ENCODE measurements at places on chromosomes 3 and 15. TPM values are rescaled to one million over a fixed set of nuclear protein-coding genes. Genes with fewer than 3 reads are reported as not detected.

DNA sequence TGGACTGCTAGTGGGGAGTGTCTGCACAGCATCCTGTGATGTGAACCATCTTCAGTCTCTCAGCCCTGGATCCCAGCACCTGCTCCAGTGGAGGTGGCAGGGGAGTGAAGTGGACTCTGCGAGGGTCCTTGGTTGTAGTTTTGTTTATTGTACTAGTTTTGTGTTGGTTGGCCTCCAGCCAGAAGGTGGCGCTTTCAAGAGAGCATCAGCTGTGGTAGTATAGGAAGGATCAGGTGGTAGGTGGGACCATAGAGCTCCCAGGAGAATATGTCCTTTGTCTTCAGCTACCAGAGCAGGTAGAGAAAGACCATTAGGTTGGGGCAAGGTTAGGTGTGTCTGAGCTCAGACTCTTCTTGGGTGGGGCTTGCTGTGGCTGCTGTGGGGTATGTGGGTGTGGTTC, 20.9 kb downstream of the NEK11 start:
- DNase-seq, result no peak

GRCh38 chr3:18679238-18679637, 254.1 kb upstream of the SATB1 start:
- no peak for DNase-seq

DNA sequence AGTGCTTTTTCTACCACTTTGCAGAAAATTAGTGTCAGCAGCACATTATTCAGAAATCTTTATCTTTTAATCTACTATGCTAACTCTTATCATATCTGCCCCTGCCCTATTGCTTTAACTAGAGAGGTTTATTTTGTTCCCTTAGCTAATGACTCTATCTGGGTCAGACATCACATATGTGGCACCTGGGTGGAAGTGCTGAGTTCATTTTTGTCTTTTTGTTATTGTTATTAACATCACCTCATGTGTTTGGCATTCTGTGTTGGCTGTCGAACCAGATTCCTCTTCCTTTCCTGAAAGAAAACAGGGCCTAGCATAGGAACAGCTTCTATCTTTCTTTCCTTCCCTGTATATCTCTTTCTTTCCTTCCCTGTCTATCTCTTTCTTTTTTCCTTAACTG, 100.7 kb downstream of the RBMS3 start:
- DNase-seq, result no peak

Gene MUC20
- not detected for total RNA-seq

- no peak for DNase-seq
Measured at GRCh38 chr15:94882071-94882712, 650.8 kb downstream of the MCTP2 start.

Gene C3orf38
- 12.6 TPM for total RNA-seq

Gene RPP14
- 16.3 TPM for total RNA-seq

Gene MED12L
- total RNA-seq, result not detected

DNA sequence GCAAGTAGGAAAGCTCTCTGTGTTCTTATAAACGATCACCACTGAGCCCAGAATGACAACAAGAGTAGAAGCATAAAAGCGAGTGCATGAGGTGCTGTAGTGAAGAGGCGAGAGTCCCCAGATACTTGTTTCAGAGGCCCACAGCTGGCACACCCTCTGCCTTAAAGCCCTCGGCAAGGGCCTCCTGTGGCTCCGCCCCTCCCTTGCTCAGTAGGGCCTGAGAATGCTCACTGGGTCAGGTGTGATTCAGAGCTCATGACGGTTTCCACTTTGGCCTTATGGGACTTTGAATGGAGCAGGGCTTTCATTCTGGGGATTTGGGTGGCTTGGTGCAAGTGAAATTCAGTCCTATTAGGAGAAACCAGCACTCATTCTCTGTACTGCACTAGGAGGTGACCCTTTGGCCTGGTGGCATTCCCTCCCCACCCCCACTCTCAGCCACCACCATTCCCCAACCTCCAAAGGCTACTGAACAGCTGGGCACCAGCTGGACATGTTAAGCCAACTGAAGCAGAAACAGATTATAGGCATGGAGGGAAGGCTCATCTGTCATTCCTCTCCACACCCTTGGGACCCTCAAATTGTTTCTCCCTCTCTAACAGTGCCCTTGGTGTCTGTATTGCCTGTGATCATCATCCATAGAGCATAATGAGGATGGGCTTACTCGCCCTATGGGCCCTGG, 109.6 kb upstream of the CTDSPL start:
- no peak for DNase-seq

GRCh38 chr3:157574531-157574930, 71.3 kb upstream of the VEPH1 start:
- no peak for DNase-seq

GRCh38 chr15:74489518-74490338, 28.8 kb upstream of the UBL7 start:
- DNase-seq, result peak; percentile 50

Gene NSMCE3
- total RNA-seq, result 9.0 TPM

DNA sequence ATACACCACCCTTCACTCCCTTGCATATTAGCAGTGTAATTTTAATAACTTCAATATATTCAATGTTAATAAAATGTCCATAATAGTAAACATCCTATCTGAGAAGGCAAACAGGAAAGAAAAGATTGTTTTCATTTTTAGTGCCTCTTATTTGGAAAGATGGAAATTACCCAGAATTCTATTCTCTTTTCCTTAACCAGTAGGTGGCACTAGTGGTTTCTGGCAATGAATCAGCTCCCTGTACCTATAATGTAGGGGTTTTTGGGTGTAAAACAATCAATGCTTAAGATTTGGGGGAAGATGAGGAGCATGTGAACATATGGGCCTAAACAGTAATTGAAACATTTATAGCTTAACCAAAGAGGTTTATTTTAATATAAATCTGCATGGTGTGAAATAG, 5.7 kb upstream of the SEMA6D start:
- DNase-seq, result no peak

Gene RYR3
- not detected for total RNA-seq

- DNase-seq, result no peak
Measured at GRCh38 chr15:74816624-74817369, 4.2 kb downstream of the LMAN1L start.

DNA sequence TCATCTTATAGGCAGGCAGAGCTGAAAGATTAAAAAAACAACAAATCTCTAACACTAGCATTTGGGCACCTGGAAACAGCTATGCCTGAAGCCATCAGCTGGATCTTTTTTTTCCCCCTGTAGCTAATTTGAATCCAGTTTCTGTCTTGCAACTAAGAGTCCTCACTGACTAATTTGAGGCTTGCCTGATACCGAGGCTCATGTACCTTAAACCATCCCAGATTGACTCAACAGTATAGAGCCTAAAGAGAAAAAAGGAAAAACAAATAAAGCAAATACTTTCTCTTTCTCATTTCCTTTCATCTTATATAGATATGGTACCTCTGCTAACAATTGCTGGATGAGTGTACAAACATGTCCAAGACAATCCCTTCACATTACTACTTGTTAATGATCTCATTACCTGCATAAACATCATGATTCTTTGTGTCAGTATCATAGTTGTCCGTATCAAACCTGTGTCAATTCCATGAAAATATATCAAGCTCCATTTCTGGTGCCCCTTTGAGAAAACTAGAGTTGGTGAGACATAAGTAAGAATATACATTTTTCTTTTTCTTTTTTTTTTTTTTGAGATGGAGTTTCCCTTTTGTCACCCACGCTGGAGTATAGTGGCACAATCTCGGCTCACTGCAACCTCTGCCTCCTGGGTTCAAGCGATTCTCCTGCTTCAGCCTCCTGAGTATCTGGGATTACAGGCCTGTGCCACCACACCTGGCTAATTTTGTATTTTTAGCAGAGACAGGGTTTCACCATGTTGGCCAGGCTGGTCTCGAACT, 43.1 kb downstream of the BHLHE40 start:
- no peak for DNase-seq

- DNase-seq, result no peak
Measured at GRCh38 chr15:69018951-69019350, 4.5 kb downstream of the NOX5 start.

- no peak for DNase-seq
Measured at GRCh38 chr15:29870495-29871151, 48.4 kb upstream of the TJP1 start.

DNA sequence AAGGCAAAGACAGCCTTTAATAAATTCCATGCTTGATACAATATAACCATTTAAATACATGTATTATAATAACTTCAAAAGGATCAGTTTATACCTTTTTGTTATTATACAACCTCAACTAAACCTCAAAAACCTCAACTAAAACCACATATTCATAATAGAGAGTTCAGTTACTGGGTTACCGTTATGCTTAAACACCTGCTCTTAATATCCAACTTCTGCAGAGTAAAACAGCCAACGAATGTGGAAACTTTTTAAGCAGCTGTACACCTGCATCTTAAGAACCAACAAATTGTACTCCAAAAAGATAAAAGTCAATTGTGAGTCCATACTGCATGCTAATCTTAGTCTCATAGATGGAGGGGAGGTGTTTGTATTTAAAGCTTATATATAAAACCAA, 53.5 kb downstream of the TFDP2 start:
- no peak for DNase-seq

Gene GOLGA6L4
- total RNA-seq, result not detected

Gene SLC26A6
- total RNA-seq, result 4.4 TPM

- DNase-seq, result no peak
Measured at GRCh38 chr3:31562525-31562924, 29.8 kb downstream of the STT3B start.

Gene TMIE
- total RNA-seq, result not detected

GRCh38 chr3:85846940-85847339, 888.2 kb downstream of the CADM2 start:
- no peak for DNase-seq

DNA sequence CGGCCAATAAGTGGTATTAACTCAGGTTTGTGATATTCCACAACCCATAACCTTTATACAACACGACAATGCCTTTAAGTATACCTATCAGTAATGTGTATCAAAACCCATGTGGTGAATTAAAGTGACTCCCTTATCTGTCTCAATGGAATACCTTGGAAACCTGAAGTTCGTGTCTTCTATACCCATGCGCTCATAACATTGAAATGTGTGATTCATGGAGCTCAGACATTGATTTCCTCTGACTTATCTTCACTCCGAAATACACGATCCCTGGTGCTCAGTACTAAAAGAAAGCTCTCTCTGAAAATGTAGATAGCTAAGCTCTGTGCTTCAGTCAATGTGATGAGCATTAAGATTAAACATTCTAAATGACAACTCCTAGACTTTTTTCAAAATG, 140.3 kb downstream of the TBC1D5 start:
- DNase-seq, result no peak

GRCh38 chr15:93026380-93026817, 62.6 kb downstream of the RGMA start:
- DNase-seq, result no peak

Gene IGDCC3
- not detected for total RNA-seq

- DNase-seq, result no peak
Measured at GRCh38 chr15:90343302-90343790, 8.7 kb upstream of the ZNF774 start.

DNA sequence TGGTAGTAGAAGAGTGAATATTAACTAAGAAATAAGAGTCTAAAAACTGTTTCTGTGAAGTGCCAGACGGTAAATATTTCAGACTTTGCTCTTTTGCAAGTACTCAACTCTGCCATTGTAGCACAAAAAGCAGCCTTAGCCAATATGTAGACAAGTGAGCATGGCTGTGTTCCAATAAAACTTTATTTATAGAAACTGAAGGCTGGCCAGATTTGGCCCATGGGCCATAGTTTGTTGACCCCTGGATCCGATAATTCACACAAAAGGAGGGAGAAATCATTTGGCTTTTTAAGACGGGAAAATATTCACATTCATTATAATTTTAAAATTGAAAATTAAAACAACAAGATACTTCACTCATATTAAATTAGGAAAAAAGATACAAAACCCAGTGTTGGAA, 15.4 kb downstream of the EID1 start:
- no peak for DNase-seq

DNA sequence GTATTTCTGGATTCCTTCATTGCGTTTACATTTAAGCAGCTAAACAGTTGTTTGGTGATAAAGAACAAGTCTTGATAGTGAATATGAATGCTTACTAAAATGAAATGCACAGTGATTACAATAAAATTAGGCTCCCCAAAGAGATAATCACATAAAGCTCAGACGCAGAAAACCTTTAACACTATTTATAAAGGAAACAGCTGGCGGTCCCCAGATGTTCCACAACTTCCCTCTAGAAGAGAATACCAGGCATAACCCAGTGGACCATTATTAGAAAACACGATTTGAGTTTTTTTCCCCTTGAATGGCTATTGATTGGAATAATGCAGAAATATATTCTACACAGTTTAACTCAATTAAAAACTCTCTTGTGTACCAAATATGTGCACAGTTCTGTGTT, 573.2 kb downstream of the DIPK2A start:
- no peak for DNase-seq

DNA sequence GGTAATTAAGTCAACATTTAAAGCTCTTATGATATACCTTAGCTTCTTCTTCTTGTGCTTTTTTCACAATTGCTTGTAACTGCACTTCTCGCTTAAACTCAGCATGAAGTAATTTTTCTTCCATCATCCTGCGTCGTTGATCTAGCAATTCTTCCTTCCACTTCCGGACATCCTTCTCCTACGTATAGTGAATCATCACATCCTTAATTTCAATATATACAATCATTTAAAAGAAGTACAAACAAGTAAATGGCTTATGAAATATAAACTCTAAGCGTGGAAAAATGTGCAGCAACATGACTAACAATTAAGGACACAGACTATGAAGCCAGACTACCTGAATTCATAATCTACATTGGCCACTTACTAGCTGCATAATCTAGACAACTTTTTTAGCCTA, 151.4 kb downstream of the SCAPER start:
- no peak for DNase-seq

Gene GP5
- total RNA-seq, result not detected

Gene SLC24A5
- total RNA-seq, result not detected

DNA sequence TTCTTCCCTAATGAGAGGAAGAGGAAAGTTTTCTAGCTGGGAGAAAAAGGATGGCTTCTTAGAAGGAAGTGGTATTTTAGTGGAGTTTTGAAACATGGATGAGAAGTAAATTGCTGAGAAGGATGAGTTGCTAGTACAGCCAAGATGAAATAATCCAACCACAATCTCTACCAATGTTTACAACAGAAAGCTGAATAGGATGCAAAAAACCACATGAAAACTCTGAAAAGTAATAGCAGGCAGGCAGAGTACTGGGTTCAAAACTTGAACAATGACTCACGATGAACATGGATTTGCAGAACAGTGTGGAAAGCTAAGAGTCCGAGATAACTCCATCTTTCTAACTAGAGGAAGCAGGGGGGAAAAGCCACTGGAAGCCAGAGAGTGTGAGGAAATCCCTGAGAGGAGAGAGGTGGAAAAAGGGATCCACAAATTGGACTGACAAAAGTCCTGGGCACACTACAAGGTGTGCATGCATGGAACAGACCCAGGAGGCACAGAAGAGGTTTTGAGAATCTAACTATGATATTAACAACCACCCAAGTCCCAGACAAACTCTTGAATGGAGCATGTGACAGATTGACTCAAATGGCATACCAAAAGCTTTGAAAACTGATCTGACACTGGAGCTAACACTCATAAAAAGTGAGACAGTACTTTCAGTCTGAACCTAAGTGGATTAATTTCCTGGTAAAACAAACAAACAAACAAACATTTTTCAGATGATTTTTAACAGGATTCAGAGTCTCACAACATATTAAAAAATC, 76.7 kb downstream of the ST6GAL1 start:
- no peak for DNase-seq

All from MG63 (cell line).